Progenitor cell of endocrine pancreas (in vitro differentiated cells): ENCODE measurements at places on chromosomes 16 and 17. TPM values are rescaled to one million over a fixed set of nuclear protein-coding genes. Genes with fewer than 3 reads are reported as not detected.

RPH3AL gene
- 47.6 and 47.8 TPM in 2 replicates for total RNA-seq

FOXF1 gene
- total RNA-seq, result not detected in 2 replicates

GRCh38 chr17:13393841-13394710 lies 207.7 kb downstream of the HS3ST3A1 start:
- DNase-seq, result no peak

ITGB3 gene
- not detected in 2 replicates for total RNA-seq

DNA sequence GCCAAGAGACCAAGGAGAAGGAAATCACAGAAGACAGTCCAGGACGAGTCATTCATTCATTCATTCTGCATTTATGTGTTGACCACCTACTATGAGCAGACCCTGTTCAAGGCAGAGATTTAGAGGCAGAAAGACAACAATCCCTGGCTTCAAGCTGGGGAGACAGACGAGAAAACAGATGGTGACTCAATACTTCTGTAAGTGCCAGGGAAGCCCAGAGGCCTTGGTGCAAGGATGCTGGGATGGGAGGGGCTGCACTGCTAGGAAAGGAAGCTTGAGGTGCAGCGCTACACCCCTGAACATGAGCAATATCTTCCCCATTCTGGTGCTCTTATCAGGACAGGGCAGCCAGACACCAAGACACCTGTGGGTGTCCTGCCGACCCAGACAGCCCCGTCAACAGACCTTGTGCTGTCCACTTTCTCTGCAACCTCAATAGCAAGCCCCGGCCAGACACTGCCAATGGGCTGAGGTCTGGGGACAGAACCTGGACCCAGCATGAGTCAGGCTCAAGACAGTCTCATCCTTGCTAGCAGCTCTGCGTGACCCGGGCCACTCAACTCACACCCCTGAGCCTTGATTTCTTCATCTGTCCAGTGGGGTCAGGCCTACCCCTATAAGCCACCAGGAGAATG lies 163.5 kb downstream of the COPRS start:
- no peak for DNase-seq

NAGS gene
- total RNA-seq, result 0.69 and 0.89 TPM in 2 replicates

GRCh38 chr17:43467981-43468581 lies 15.7 kb upstream of the DHX8 start:
- DNase-seq, result no peak

TBC1D26 gene
- 2.4 and 2.9 TPM in 2 replicates for total RNA-seq

ARHGAP44 gene
- 12.4 and 12.8 TPM in 2 replicates for total RNA-seq

DNA sequence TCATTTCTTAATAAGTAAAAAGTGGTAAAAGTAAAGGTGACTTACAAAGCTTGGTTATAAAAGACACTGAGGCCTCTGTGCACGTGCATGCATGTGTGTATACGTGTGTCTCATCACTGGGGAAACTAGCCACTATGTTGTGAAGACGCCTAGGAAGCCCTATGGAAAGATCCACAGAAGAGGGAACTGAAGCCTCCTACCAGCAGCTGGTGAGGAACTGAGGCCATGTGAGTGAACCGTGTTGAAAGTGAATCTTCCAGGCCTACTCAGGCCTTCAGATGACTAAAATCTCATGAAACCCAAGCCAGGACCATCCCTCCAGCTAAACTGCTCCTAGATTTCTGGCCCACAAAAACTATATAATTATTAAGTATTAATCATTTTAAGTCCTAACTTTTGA lies 23.7 kb downstream of the PHLPP2 start:
- no peak for DNase-seq

ZNF232 gene
- 51.1 and 56.3 TPM in 2 replicates for total RNA-seq

DNA sequence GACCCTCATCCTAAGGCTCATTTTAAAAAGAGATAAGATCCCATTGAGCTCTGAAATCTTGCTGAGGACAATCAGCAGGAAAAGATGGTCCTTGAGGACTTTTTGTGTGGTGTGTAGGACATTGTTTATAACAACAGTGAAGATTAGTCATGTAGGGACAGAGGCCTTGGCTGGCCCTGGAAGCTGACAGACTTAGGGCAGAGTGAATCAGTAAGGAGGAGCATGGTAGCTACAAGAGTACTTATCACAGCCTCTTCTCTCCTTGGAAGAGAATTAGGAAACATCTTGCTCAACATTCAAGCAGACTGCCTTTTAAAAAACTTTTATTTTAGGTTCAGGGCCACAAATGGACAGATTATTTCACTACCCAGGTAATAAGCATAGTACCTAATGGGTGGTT lies 665.9 kb upstream of the SALL1 start:
- DNase-seq, result no peak

GRCh38 chr17:57678393-57678792 lies 66.7 kb downstream of the CCDC182 start:
- DNase-seq, result no peak

DNA sequence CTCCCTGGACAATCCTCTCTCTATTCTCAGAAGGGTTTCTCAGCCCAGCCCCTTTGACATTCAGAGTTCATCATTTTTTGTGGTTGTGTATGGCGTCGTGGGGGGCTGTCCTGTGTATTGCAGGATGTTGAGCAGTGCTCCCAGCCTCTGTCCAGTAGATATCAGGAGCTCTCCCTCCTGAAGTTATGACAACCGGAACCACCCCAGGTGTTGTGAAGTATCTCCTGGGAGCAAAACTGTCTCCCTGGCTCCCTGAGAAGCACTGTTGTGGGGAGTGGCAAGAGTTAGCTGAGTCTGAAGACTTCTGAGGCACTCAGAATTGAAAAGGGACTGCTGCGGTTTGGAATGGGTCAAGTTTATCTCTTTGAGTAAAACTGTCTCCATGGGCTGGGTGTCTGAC lies 55.9 kb upstream of the MGAT5B start:
- no peak for DNase-seq
